Gastrocnemius medialis (tissue), 4 donors: ENCODE measurements at places on chromosomes 6 and 20. TPM values are rescaled to one million over a fixed set of nuclear protein-coding genes. Genes with fewer than 3 reads are reported as not detected.

- no peaks in the 10 kb centered on the region for H3K4me1 ChIP-seq
- H3K27ac ChIP-seq: no peak overlapping the region
- H3K36me3 ChIP-seq: peaks cover 53% of the 10 kb centered on the region
Observed at GRCh38 chr6:490251-491037, 98.9 kb downstream of the IRF4 start.

- peak overlapping the region; percentile 98 for H3K27ac ChIP-seq
- H3K4me1 ChIP-seq: peaks cover 41% of the 10 kb centered on the region
- H3K36me3 ChIP-seq: no peaks in the 10 kb centered on the region
- H3K27me3 ChIP-seq: no peaks in the 10 kb centered on the region
- peak overlapping the region; percentile 89 for H3K4me3 ChIP-seq
- DNase-seq: no peak
Observed at GRCh38 chr6:163418311-163419029, 4.0 kb downstream of the QKI start.

The RCAN2 gene
- 38.1 TPM for total RNA-seq

DNA sequence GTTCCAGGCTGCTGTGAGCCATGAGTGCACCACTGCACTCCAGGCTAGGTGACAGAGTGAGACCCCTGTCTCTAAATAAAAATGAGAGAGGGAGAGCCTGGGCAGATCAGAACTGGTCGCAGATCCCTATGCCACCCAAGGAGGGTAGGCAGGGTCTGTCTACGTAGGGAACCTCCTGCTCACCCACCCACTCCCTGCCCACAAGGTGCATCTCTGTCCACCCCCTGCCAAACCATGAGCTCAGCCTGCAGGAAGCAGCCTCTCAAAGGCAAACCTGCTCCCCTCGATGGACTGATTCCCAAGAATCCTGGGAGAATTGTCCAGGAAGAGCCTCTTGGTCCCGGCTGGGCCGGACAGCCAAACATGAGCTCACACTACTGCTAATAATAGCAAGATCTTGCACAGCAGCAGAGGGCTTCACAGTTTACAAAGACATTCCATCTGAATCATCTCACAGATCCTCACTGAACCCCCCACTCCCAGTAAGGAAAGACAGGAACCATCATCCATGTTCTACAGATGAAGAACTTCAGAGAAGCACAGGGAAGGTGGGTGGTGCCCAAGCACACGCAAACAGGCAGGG lies 27.8 kb upstream of the TLDC2 start:
- peak; percentile 50 for DNase-seq
- peak overlapping the region; percentile 75 for H3K27ac ChIP-seq
- H3K36me3 ChIP-seq: no peaks in the 10 kb centered on the region
- no peaks in the 10 kb centered on the region for H3K27me3 ChIP-seq
- no peak overlapping the region for H3K4me3 ChIP-seq

- H3K36me3 ChIP-seq: no peaks in the 10 kb centered on the region
- no peak overlapping the region for H3K4me3 ChIP-seq
- H3K27ac ChIP-seq: no peak overlapping the region
- no peaks in the 10 kb centered on the region for H3K27me3 ChIP-seq
- H3K4me1 ChIP-seq: peaks cover 18% of the 10 kb centered on the region
Observed at GRCh38 chr6:151693366-151693765, 114.1 kb upstream of the ESR1 start.

The PRL gene
- not detected for total RNA-seq

- no peak for DNase-seq
- no peaks in the 10 kb centered on the region for H3K4me1 ChIP-seq
- no peaks in the 10 kb centered on the region for H3K27me3 ChIP-seq
- no peak overlapping the region for H3K27ac ChIP-seq
- H3K36me3 ChIP-seq: no peaks in the 10 kb centered on the region
Observed at GRCh38 chr6:2579804-2580570, 170.7 kb downstream of the MYLK4 start.

The REM1 gene
- 7.5 TPM for total RNA-seq

The PACRG gene
- total RNA-seq: 0.29 TPM

The SLC18B1 gene
- 1.1 TPM for total RNA-seq

DNA sequence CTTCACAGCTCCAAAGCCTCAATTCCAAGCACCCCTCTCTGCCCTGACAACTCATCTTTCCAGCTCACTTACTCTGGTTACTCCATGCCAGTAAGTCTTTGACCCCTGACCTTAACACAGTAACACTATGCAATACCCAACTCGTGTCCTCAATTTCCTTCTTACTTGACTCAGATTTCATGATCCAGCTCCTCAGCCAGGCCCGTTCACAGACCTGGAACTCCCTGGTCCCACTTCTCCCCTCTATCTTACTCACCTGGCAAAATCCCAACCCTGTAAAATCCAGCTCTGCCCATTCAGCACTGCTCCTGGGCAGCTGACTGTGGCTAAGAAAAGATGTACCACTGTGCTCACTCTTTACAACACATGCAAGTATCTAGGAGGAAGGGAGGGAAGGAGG lies 7.9 kb downstream of the GNL1 start:
- peaks cover 33% of the 10 kb centered on the region for H3K36me3 ChIP-seq
- DNase-seq: peak; percentile 33
- H3K27ac ChIP-seq: peak overlapping the region; percentile 59
- no peaks in the 10 kb centered on the region for H3K4me1 ChIP-seq

DNA sequence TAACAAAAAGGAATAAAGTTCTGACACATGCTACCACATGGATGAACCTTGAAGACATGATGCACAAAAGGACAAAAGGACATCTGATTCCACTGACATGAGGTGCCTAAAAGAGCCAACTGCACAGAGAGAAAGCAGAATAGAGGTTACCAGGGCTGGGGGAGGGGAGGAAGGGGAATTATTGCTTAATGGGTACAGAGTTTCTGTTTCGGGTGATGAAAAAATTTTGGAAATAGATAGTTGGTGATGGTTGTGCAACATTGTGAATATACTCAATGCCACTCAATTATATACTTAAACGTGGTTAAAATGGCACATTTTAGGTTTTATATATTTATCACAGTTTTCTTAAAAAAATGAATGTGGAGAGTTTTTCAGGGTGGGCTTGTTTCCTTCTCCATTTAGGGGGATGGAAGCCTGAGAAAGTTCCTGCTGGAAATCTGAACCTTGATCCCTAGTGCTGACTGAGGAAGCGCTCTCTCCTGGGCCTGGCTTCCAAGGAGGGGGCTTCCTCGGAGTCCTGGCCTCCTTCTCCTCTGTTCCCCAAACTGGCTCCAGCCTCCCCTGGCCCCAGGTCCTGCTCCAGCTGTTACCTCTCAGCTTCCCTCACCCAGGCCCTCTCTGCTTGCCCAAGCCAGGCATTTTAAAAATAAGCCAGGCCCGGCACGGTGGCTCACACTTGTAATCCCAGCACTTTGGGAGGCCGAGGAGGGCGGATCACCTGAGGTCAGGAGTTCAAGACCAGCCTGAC lies 79.2 kb downstream of the NOL4L start:
- DNase-seq: no peak
- H3K27ac ChIP-seq: no peak overlapping the region
- H3K4me3 ChIP-seq: no peak overlapping the region
- H3K4me1 ChIP-seq: no peaks in the 10 kb centered on the region
- no peaks in the 10 kb centered on the region for H3K36me3 ChIP-seq

GRCh38 chr20:23034721-23035671 lies at the start of gene SSTR4:
SSTR4 (plus strand) TSS chr20:23035312; CDS start chr20:23035484, 172 bp downstream.
- H3K27me3 ChIP-seq: peaks cover 7% of the 10 kb centered on the region
- H3K27ac ChIP-seq: no peak within 1 kb of the TSS
- H3K4me3 ChIP-seq: no peak within 1 kb of the TSS
- no peak for DNase-seq

GRCh38 chr6:159800141-159800865 lies at the start of gene PNLDC1:
PNLDC1 (plus strand) TSS chr6:159800276; CDS start chr6:159800308, 32 bp downstream.
- H3K4me1 ChIP-seq: no peaks in the 10 kb centered on the region
- H3K27ac ChIP-seq: no peak within 1 kb of the TSS
- H3K4me3 ChIP-seq: no peak within 1 kb of the TSS
- H3K27me3 ChIP-seq: no peaks in the 10 kb centered on the region
- DNase-seq: no peak

DNA sequence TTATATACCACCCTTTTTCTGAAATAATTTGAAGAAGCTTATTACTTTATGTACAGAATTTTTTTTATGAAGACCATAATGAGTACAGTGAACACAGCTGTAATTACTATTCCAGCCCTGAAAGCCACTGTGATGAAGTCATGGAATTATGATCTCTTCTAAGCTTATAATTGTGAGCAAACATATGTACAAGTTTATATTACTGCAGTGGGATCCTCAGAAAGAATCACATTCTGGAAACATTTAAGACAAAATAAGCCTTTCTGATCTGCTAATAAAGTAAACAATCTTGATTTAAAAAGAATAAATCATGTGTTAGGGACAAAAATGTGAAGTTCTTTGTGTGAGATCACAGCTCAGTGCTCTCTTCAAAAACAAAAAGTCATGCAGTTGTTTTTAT lies 560.4 kb downstream of the CD109 start:
- no peaks in the 10 kb centered on the region for H3K4me1 ChIP-seq
- no peaks in the 10 kb centered on the region for H3K27me3 ChIP-seq
- no peak overlapping the region for H3K27ac ChIP-seq

DNA sequence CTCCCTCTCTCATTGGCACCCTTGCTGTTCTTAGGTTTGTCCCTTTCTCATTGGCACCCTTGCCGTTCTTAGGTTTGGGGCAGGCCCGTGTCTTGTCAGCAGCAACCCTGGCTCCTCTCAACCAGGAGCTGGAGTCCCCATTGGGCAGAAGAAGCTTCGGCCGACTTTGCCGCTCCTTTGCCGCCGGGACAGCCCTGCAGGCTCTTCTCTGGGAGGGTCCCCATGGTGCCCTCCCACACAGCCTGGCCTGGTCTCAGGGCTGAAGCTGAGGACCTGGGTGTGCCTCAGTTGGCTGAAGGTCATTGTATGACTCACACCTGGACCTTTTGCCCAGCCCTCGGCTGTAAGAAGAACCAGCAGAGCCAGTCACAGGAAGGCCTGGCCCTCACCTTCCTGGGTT lies 59.6 kb downstream of the PPP1R14C start:
- H3K36me3 ChIP-seq: no peaks in the 10 kb centered on the region
- no peak overlapping the region for H3K4me3 ChIP-seq
- H3K27me3 ChIP-seq: no peaks in the 10 kb centered on the region
- DNase-seq: no peak

DNA sequence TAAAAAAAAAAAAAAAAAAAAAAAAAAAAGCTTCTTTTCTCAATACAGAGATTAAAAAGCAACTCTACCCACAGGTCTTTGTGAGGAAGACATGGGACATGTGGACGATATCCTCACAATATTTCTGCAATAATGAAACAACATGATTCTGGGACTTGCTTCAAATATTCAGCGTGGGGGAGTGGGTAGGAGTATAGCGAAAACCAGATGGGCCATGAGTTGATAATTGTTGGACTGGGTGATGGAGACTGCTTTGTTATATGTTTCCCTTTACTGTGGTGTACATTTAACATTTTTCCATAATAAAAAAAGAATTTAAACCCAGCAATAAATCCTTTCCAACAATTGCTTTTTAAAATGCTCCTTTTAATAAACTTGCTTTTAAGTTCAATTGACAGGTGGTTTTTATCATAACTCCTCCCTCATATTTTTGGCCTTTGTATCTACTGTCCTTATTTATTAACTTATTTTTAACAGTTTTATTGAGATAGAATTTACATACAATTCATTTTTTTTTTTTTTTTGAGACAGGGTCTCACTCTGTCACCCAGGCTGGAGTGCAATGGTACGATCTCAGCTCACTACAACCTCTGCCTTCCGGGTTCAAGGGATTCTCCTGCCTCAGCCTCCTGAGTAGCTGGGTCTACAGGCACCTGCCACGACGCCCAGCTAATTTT lies 40.4 kb upstream of the ARFGEF2 start:
- no peaks in the 10 kb centered on the region for H3K27me3 ChIP-seq
- no peak overlapping the region for H3K27ac ChIP-seq
- no peak for DNase-seq
- no peak overlapping the region for H3K4me3 ChIP-seq
- no peaks in the 10 kb centered on the region for H3K4me1 ChIP-seq

The TTK gene
- total RNA-seq: 0.24 TPM

The MTFR2 gene
- total RNA-seq: not detected

DNA sequence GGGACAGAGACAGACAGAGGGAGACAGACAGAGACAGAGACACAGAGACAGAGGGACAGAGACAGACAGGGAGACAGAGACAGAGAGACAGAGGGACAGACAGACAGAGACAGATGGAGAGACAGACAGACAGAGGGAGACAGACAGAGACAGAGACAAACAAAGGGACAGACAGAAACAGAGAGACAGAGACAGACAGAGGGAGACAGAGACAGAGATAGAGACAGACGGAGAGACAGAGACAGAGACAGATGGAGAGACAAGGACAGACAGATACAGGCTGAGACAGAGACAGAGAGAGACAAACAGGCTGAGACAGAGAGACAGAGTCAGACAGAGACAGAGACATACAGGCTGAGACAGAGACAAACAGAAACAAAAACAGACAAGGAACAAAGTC lies 39.4 kb upstream of the PHACTR3 start:
- no peaks in the 10 kb centered on the region for H3K36me3 ChIP-seq
- no peaks in the 10 kb centered on the region for H3K27me3 ChIP-seq
- no peaks in the 10 kb centered on the region for H3K4me1 ChIP-seq
- DNase-seq: no peak

The ZC2HC1B gene
- not detected for total RNA-seq

DNA sequence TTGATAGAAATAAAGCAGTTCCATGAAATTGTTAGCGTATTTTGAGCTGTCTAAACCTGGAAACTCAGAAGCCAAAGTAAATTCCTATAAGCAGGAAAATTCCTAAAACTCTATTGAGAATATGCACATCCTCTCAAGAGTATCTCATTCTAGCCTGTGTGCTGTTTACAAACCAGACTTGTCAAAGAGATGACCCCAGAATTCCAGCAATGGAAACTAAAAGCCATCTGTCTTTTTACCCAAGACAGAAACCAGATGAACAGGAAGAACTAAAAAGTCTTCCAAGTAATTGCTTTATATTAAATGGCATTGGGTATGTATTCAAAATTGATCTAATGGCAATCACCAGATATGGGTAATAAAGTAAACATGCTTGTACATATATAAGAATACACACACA lies 92.6 kb downstream of the COL19A1 start:
- no peak for DNase-seq
- H3K27ac ChIP-seq: no peak overlapping the region
- H3K36me3 ChIP-seq: no peaks in the 10 kb centered on the region
- no peaks in the 10 kb centered on the region for H3K27me3 ChIP-seq
- no peak overlapping the region for H3K4me3 ChIP-seq

- H3K27ac ChIP-seq: no peak overlapping the region
- H3K4me1 ChIP-seq: no peaks in the 10 kb centered on the region
- peaks cover 24% of the 10 kb centered on the region for H3K36me3 ChIP-seq
- no peaks in the 10 kb centered on the region for H3K27me3 ChIP-seq
- H3K4me3 ChIP-seq: no peak overlapping the region
Observed at GRCh38 chr6:169663468-169663867, 38.4 kb downstream of the WDR27 start.

DNA sequence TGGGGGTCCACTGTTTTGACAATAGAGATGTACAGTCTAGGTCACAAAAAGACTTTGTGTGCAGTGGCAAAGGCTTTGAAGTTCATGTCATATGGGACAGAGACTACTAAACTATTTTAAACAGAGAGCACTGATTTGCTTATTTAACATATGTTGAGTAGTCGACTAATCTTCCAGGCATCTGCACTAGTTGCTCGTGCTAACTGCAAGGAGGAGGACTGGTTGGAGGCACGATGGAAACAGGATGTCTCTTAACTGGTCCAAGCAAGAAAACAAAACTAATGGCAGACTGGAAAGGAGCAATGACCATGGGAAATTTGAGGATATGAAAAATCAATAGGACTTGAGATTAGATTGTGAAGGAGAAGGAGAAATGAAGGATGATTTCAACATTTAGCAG lies 28.5 kb upstream of the ERVFRD-1 start:
- no peak overlapping the region for H3K4me3 ChIP-seq
- no peaks in the 10 kb centered on the region for H3K36me3 ChIP-seq
- H3K27me3 ChIP-seq: no peaks in the 10 kb centered on the region
- H3K4me1 ChIP-seq: no peaks in the 10 kb centered on the region

The BTN1A1 gene
- not detected for total RNA-seq
